ENCODE measurements at places on chromosomes 6 and 20.

- no peak for DNase-seq
Measured at GRCh38 chr6:6577735-6578134, 10.8 kb upstream of the LY86 start.

DNA sequence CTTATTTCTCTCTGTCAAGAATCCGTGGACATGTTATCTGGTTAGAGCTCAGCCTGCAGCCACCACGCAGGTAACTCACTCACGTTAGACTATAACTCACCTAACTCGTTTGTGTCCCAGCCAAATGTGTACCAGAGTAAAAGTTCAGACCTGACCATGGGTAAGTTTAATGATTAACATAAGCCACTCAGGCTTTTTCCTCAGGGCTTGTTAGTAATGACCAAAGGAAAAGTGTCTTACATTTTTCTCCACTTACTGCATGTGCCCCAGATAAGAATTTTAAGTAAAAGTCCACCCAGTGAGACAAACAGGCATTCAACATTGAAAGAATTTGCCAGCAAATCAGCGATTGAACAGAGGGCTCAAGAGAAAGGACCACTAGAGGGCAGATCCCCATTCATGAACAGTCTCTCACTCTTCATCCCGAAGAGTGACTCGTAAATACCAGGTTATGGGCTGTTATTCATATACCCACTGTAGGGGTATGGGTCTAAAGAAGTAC is at the start of gene PKHD1:
TSS of gene PKHD1 (minus strand) at position 116 of the 502 bp plus-strand sequence. CDS start 2,680 bp downstream, outside the sequence.
- DNase-seq = no peak

GRCh38 chr6:158717341-158718330 is 67.8 kb downstream of the SYTL3 start:
- DNase-seq = no peak

- DNase-seq = no peak
Measured at GRCh38 chr6:122182061-122182460, 217.4 kb upstream of the HSF2 start.

- DNase-seq = no peak
Measured at GRCh38 chr6:142279350-142280180, 22.2 kb upstream of the ADGRG6 start.

DNA sequence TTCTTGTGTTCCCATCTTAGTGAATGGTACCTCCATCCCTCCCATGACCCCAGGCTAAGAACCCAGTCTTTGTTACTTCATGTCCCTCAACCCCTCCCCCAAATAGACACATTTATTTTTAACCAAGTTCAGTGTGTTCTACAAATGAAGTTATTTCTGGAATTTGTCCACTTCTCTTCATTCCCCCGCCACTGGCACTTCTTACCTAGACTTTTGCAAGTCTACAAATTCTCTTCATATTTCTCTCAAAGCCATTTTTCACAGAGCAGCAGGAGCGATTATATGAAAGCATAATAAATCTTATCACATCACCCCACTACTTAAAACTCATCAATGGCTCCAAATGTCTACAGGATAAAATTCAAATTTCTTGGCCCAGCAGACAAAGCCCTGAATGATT is 131.4 kb downstream of the BTBD9 start:
- DNase-seq = no peak

DNA sequence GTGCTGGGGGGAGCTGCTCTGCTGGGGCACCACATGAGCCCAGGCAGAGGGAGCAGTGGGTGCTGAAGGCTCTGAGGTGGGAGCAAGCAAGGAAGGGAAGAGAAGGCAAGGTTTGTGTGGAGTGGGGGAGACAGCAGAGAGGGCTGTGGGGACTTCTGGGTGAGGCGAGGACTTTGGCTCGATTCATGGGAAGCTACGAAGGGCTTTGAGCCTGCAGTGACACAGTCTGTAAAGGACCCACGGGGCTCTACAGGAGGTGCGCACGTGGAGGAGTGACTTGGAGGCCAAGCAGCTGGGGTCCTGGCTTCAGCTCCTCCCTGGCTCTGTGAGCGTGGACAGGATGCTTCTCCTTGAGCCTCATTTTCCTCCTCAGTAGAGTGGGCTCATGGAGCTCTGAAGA is 29.1 kb upstream of the CSNK2A1 start:
- DNase-seq = no peak

- no peak for DNase-seq
Measured at GRCh38 chr6:154247119-154247861, 109.3 kb downstream of the IPCEF1 start.

- DNase-seq = peak; percentile 32
Measured at GRCh38 chr20:43658069-43658722, 8.7 kb upstream of the MYBL2 start.

- no peak for DNase-seq
Measured at GRCh38 chr6:90382760-90383159, 86.1 kb upstream of the BACH2 start.

- no peak for DNase-seq
Measured at GRCh38 chr6:134245041-134245440, 72.9 kb downstream of the SGK1 start.

DNA sequence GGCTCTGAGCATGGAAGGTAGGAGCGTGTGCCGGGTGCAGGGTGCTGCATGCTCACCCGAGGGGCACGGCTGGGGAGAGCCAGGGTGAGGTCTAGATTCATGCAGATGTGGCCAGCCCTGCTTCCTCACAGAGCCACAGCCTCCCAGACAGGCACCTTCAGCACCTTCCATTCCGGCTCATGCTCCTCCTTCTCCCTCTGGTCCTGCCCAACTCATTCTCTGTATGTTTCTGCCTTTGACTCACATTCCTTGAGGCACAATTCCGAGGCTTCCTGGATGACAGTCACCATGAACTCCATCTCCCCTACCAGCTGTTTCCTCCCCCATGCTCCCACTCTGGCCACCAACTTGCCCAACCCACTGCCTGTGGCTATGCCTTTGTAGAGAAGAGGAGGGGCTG is 35.4 kb downstream of the DACT2 start:
- no peak for DNase-seq

DNA sequence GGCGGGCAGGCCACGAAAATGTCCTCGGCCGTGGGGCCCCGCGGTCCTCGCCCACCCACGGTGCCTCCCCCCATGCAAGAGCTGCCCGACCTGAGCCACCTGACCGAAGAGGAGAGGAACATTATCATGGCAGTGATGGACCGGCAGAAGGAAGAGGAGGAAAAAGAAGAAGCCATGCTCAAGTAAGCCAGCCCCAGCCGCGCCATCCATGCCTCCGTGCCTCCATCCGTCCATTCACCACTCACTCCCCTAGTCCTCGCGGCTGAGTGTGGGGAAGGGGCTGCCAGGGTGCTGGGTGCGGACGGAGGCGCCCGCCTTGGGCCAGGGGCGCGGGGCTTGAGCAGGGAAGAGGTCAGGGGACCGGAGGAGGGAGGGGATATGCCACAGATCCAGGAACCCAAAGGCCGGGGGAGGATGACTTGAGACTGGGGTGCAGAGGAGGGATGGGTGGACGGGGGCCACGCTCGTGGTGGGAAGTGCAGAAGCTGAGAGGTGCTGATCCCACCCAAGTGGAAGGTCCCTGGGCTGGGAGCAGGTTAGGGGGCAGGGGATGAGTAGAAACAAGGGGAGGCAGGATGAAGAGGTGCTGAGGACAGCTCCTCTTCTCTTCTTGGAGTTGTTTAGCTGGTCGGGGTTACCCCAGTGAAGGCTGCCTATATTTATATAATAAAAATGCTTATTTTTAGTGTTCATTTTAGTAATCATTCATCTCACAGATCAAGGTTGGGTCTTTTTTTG is 825 bp downstream of the RIMS1 start:
- DNase-seq = no peak

DNA sequence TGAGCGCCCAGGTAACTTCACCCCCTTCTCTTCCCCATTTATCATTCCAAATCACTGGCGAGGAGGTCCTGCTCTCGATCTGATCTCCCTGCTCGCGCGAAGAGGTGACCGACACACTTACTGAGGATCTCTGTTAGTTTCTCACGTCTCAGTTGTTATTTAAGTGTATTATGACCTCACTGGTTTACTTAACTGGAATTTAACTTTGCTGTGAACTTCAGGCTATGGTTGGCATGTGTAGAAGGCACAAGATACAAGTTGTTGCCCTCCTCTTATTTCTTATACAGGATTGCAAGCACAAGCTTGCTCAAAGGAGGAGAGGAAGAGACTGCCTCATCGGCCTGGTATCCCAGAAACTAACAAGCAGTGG is 1.2 kb downstream of the RNF217 start:
- DNase-seq = no peak

DNA sequence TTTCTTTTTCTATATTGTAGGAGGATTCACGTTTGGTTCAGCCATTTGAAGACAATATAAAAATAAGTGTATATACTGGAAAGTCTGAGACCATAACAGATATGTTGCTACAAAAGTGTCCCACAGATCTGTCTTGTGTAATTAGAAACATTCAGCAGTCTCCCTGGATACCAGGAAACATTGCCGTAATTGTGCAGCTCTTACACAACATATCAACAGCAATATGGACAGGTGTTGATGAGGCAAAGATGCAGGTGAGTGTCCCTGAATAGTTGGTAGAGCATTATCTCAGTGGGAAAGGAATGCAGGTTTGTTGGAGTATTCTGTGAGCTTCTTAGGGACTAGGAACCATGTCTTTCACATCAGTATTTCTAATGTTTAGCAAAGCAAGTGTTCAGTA is 18.3 kb upstream of the ADGRF4 start:
- DNase-seq = no peak

DNA sequence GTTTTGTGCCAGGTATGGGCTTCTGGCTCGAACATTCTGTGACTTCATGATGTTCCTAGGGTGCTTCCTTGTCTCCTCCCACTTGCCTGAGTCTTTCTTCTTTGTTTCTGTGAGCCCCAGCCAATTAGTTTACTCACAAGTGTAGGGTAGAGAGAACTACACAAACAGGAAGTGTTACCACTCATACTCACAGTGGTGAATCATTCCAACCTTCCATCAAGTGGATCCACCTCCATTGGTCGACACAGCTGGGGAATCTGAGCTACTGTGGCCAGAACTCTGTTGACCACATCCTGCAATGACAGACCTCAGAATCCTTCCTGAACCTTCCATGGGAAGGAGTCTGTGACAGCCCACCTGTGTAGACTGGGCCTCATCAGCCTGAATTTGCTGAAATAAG is 76.8 kb downstream of the UNC5CL start:
- DNase-seq = no peak

DNA sequence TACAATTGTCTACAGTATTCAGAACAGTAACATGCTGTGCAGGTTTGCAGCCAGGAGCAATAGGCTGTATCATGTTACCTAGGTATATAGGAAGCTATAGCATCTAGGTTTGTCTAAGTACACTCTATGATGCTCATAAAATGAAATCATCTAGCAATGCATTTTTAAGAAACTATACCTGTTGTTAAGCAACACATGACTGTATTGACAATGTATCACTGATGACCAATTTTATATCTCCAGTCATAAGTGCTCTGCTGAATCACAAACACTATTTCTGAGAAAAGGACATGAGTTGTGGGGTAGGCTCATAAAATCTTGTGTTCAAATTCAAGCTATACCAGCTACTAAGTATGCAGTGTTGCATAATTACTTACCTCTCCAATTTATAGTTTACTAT is 501.3 kb downstream of the CD109 start:
- no peak for DNase-seq

GRCh38 chr6:158501360-158502262 is 58.3 kb upstream of the TMEM181 start:
- no peak for DNase-seq

GRCh38 chr20:58875541-58876134 is 23.1 kb downstream of the GNAS start:
- DNase-seq = no peak

DNA sequence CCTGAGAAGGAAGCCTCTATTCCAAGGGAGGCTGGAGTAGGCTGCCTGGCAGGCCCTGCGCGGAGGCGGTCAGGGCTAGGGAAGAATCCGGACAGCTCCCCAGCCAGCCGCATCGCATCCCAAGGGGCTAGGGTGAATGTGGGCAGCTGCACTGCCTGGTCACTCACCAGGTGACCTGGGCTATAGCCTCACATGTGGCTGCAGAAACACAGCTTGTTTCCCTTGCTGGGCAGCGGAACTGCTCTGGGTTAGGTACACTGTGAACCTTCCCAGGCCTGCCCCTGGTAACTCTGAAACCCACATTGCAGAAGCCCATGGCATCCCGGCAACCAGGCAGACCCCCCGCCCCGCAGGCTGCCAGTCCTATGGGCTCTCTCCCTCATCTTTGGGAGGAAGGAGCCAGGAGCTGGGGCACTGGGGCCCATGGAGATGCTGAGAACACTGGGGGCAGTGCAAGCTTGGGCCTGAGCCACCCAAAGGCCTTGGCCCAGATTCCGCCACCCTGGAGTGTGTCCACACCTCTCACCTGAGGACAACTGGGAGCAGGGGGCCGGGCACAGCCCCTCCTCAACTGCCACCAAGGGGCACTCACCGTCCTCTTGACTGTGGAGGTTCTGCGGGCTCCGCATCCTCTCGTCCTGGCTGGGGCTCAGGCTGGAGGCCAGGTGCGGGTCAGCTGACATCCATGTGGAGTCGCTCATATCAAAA is 111.0 kb downstream of the NOL4L start:
- DNase-seq = no peak

DNA sequence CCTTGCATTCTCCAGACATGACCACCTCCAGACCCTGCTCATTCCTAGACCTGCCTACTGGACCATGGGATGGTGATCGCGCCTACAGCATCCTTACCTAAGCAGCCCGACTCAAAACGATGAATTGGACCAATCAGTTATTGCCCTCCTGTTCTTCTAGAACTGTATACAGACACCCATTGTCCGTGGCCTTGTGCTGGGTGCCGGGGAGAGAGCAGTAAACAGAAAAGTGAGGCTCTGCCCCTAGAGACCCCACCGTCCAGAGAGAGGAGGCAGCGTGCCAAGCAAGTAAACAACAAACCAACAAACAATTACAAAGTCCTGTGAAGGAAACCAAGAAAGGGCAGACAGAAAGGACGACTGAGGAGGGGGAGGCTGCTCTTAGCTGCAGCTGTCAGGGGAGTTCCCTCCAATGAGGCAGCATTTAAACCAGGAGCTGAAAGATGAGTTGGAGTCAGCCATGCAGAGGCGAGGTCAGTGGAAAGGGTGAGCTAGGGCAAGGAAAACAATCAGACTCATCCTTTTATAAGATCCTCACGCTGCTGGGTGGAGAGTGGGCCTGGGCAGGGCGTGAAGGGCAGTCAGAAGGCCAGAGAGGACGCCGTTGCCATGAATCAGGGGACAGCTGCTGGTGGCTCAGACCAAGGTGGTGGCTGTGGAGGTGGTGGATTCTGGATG is 37.6 kb upstream of the BLCAP start:
- DNase-seq = no peak

DNA sequence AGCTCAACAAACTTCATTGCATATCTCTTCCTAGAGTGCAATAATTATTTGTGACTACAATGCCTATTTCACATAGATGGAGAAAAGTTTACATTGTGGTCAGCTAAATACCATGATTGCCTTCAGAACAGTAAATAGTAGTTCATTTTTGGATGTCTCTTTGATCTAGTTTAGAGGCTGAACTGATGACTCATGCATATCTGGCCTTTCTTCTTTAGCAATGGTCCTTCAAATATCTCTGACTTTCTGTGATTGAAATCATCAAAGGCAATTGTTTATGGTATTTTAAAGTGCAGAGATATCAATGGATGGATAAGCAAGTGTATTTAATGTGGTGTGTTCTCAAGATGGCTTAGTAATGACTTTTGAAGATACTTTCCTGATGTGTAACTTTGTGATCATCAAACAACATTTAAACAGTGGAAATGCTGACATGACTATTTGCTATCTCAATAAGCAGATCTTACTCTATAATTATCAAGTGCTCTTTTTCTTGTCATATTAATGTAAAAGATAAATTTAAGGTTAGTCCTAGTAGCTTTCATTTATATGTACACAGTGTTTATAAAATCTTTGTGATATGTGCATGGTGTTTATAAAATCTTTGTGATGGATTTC is 523.7 kb upstream of the SLC35B3 start:
- DNase-seq = no peak

All from stimulated activated CD4-positive, alpha-beta T cell treated with anti-CD3 and anti-CD28 coated beads, Interleukin-4, amount 100 ng/mL, for 4 hours (primary cell).